ENCODE measurements at places on chromosomes 5 and 9. TPM values are rescaled to one million over a fixed set of nuclear protein-coding genes. Genes with fewer than 3 reads are reported as not detected.
A peak's percentile ranks its signal among the peaks of the same experiment; 100 is the strongest.

DNA sequence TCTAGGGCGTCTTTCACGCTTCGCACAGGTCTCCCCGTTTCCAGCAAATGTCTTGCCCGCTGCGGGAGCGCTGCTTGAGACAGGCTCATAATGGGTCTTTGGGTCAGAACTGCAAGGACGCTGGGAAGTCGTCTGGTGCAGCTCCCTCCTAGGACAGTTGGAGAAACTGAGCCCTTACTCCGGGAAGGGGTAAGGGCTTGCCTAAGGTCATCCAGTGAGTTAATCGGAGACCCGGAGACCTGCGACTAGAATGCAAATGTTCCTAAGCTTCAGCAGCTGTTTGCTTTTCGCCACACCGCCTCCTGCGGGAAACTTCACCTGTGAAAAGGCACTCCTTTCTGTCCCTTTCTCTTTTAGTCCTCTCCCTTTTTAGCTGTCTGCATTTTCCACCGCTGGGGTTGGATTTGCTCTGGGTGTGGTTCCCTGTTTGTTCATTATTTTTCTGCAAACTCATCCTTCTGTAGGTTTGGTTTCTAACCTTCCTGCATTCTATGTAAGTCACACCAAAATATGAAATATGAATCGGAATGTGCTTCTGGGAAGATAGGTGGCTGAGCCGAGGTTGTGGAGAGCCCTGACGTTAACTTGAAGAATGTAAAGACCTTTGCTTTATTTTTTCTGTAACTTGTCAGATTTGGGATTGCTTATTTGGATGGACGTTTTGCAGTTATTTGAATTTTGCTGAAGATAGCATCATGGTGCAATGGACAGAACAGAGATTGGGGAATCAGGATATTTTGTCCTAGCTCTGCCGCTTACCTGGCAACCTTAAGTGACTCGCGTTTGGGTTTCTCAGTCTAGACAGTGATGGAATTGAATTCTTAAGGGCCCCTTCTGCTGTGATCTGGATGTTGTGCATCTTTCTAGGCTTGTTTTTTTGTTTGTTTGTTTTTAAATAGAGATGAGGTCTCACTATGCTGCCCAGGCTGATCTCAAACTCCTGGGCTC, 909 bp downstream of the SLC36A1 start:
- DNase-seq = no peak

DNA sequence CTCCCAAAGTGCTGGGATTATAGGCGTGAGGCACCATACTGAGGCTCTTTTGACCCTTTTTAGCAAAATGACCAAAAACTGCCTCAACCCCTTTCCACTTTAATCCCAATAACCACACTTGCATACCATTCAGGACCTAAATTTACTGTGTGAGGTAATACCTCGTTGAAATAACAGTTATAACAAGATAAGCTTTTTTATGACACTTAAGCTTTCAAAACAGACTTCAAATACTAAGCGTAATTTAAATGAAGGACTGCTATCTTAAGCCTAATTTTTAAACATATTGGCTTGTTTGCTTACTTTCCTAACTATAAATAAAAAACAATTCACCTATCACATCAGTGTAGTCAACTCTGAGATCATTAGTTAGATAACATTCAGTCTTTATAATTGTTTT, 37.8 kb downstream of the PWWP2A start:
- no peak for DNase-seq

The AK8 gene
- 1.1 TPM for polyA plus RNA-seq

DNA sequence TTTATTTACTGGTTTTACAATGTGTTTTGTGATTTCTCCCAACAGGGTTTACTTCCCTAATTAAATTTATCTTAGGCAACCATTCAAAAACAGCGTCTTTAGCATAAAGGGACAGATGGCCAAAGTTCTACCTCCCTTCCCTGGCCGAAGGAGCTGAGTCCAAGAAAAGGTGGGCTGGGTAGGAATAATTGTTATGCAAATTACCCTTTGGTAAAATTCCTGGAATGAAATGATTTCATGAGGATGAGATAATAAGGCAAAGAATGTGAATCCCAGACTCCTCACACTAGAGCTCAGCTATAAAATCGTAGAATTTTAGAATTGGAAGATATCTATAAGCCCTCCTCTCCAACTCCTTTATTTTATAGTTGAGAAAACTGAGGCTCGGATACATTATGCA, 119.6 kb downstream of the SGCD start:
- no peak for DNase-seq

GRCh38 chr5:3385991-3386519, 209.6 kb upstream of the IRX1 start:
- DNase-seq = no peak

The MLANA gene
- 1.1 TPM for polyA plus RNA-seq

DNA sequence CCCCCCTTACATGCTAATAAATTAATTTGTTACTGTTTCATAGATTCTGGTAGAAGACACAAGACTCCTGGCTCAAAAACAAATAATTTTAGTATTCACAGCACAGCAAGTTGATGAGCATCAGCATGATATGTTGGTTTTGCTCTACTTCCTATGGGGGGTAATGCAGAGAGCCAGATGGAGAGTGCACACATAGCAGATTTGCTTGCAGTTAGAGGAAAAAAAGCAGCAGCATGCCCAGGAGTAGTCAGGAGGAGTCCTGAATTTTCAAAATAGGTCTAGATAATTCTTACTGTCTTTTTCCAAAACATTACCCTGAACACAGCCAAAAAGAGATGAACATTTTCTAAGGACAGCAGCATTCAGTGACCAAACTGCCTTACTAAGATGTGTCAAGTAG, 261.3 kb downstream of the COX7C start:
- DNase-seq = no peak

The GEMIN5 gene
- 23.1 TPM for polyA plus RNA-seq

DNA sequence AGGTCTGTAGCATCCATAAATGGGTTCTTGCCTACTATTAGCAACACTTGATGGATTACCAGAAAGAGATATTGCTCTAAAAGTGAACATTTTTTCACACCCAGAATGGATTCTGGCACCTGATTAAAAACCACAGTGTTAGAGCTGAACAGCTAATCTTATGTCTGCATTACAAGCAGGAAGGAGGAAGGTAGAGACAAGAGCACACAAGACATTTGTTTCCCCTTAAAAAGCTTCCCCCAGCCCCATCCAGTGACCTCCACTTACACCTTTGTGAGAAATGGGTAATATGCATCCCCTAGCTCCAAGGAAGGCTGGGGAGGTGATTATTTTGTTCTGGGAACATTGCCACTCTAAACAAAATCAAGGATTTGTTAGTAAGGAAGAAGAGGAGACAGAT, 12.0 kb upstream of the TRIM36 start:
- no peak for DNase-seq

The PCDHA10 gene
- 0.43 TPM for polyA plus RNA-seq

DNA sequence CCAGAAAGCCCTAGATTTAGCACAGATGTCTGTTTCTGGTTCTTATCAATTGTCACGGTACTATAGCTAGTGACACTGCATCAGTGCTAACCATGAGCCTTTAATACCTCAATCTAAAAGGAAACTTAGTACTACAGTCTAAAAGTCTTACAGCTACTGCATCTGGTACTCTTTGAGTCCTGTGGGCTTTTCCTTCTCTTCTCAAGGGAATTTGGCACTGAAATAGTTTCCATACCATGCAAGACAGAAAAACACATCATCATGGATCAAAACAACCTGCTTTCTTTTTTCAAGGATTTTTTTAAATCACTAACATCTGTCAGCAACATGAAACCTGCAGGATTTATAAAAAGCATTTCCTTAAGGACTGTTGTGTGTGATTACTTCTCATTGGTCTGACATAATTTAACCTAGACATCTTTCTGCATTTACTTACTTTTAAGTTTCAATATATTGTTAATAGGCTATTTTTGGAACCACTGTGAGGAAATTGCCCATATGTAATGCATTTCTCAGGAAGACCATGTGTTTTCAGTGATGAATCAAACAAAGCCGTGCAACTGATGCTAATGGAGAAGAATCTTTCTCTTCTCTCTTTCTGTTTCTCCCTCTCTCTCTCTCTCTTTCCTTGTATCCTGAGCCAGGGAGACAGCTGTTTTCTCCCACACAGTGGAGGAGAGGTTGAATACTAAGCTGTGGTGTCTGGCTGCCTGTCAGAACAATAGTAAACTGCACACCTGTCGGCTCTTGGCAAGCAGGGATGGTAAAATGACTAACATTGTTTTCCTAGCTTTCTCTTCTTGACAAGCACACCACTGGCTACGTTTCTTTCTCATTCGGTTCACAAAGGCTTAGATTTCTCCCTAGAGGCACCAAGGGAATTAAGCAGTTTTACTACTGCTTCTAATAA, 273.4 kb downstream of the CSNK1G3 start:
- peak; percentile 3 for DNase-seq

- no peak for DNase-seq
Observed at GRCh38 chr9:137311986-137312851, 10.1 kb upstream of the NRARP start.

DNA sequence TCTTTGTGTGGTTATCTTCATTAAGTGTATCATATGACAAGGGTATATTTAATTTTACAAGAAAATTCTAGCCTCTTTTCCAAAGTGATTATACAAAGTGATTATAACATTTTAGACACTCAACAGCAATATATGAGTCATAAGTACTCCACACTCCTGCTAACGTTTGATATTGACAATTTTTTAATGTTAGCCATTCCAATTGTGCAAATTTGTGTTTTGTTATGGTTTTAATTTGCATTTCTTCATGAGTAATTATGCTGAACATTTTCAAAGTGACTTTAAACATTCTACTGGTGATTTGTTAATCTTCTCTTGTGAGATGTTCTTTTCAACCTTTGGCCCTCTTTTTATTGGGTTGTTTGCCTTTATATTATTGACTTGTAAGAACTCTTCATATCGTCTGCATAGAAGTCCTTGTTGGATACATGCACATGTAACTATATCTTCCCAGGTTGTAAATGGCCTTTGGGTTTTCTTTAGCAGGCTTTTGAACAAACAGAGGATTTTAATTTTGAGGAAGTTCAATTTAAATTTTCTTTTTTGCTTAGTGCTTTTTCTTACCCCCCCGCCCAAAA, 771.6 kb upstream of the ZNF608 start:
- no peak for DNase-seq

The OR13C4 gene
- not detected for polyA plus RNA-seq

- DNase-seq = no peak
Observed at GRCh38 chr9:89036891-89037290, 45.6 kb downstream of the S1PR3 start.

GRCh38 chr9:70533492-70533891, 119.0 kb upstream of the KLF9 start:
- no peak for DNase-seq

DNA sequence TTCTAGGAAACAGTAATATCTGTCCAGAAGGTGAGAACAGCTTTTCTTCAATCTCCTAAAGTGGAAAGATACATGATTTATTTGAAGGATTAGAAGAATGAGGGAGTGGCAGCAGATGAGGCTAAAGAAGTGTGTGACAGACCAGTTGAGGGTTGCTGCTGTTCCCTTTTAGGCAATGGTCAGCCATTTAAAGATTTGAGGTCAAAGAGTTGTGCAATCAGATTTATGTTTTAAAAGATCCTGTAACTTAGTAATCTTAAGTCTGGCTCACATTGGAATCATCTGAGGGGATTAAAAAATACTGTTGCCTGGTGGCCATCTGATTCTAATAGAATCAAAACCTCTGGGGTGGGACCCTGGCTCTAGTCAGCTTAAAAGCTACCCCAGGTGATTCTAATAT, 4.3 kb upstream of the SGCD start:
- DNase-seq = no peak

The TMEM215 gene
- not detected for polyA plus RNA-seq

- no peak for DNase-seq
Observed at GRCh38 chr9:91948597-91949391, 1.2 kb downstream of the ROR2 start.

DNA sequence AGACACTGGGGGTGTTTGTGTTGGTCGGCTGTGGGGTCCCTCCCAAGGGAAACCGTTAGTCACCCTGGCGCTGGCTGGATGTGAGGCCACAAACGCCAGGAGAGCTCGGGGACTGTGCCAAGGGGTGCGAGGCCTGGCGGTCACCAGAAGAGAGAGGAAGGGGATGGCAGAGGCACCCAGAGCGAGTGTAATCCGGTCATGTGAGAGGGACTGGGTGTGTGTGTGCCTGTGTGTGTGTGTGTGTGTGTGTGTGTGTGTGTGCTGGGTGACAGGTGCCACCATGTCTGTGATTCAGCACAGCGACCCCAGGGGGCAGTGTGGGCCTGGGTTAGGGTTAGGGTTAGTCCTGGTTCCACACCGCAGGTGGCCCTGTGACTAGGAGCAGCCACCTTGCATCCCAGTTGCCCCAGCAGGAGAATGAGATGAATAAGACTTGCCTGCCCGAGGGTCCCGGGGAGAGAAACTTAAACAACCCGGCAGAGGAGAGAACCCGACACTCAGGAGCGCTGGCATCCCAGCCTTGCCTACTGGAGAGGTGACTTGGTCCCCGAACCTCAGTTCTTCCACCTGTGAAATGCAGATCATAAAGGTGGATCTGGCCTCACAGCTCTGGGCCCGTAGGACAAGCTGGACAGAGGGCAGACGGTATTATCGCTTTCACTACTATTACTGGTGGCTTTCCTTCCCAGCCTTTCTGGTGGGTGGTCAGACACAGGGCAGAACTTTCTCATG, 1.4 kb upstream of the ADAMTSL2 start:
- DNase-seq = peak; percentile 53

The DDX4 gene
- polyA plus RNA-seq = not detected

The PCDHGA12 gene
- 4.5 TPM for polyA plus RNA-seq

GRCh38 chr9:26694381-26695297, 198.0 kb downstream of the CAAP1 start:
- DNase-seq = no peak

- DNase-seq = no peak
Observed at GRCh38 chr5:96087939-96088338, 126.3 kb upstream of the ELL2 start.

DNA sequence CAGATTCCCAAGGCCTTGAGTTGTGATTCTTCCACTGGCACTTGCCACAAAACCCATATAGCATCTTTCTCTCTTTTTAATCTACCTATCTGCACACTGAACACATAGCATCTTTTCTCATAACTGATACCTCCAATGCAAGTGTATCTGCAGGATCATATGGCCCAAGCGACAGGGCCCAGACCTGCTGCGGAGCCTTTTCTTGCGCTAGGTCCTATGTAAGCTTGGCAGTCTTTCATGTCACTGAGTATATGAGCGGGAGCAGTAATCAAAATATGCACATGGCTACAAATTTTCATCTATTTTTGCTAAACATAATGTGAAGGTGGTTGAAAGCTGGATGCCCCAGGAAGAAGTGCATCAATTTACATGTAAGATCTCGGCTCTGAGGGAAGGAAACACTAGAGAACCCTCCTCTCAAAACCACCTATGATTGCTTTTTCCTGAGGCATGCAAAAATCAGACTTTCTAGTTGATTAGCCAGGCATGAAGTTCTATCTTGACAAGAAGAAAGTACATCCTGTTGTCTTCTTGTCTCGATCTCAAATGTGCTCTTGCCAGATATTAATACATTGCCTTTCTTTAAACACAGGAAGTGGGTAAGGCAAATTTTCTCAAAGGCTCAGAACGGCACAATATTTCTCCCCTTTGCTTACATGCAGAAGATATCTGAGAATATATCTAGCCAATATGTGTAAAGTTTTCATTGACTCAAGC, 26.9 kb upstream of the CEMIP2 start:
- DNase-seq = no peak

DNA sequence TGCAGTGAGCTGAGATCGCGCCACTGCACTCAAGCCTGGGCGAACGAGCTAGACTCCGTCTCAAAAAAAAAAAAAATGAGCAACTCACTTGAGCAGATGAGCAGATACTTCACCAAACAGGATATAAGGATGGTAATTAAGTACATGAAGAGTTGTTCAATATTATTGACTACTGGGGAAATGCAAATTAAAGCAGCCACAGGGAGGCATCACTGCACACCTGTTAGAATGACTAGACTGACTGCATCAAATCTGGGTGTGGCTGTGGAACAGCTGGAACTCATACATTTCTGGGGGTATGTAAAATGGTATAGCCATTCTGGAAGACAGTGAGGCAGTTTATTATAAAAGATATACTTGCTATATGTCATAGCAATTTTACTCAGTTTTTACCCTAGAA, 93.0 kb downstream of the WNK2 start:
- DNase-seq = no peak

All from left lung (tissue), 14 donors.